Activated gamma-delta T cell (primary cell): ENCODE measurements at places on chromosomes 1 and 21.

GRCh38 chr1:238779716-238780115 is 606.7 kb upstream of the CHRM3 start:
- DNase-seq: no peak

DNA sequence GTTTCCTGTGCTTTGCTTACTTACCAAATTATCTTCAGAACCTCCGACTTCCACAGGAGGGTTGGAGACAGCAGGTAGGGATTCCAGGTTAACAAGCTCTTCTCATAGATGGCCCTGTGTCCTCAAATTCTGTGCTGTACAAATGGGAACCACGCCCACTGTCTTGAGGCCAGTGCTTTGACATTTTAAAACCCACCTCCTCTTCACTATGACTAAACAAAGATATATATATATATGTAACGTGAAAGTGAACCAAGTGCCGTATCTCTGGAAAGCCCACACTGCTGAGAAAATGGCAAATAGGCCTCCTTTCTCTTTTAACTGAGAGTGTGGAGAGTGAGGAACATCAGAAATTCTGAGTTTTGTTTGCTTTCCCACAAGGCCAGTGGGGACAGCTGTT is 99.6 kb downstream of the ZBTB18 start:
- no peak for DNase-seq

GRCh38 chr21:32921632-32922230 is 104.0 kb upstream of the OLIG2 start:
- DNase-seq: peak; percentile 16

GRCh38 chr1:24294716-24295371 is 24.3 kb upstream of the GRHL3 start:
- no peak for DNase-seq

- DNase-seq: no peak
These were observed 44.6 kb upstream of the DR1 start for GRCh38 chr1:93301131-93301530.

- DNase-seq: no peak
These were observed 33.2 kb downstream of the NHLH2 start for GRCh38 chr1:115807723-115808122.

GRCh38 chr1:74908797-74909196 is 175.8 kb downstream of the TYW3 start:
- DNase-seq: no peak

GRCh38 chr1:208332774-208333126 is 88.6 kb upstream of the PLXNA2 start:
- no peak for DNase-seq

DNA sequence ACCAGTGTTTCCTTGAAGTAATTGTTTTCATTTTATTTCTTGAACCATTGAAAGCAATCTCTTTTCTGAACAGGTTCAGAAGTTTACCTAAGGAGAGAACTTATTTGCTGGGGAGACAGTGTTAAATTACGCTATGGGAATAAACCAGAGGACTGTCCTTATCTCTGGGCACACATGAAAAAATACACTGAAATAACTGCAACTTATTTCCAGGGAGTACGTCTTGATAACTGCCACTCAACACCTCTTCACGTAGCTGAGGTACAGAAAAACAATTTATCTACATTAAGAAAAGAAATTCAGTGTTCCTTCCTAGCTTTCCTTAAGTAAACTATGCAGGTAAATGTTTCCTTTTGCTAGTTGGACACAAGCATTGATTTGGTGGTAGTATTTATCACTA is 27.4 kb downstream of the AGL start:
- no peak for DNase-seq

DNA sequence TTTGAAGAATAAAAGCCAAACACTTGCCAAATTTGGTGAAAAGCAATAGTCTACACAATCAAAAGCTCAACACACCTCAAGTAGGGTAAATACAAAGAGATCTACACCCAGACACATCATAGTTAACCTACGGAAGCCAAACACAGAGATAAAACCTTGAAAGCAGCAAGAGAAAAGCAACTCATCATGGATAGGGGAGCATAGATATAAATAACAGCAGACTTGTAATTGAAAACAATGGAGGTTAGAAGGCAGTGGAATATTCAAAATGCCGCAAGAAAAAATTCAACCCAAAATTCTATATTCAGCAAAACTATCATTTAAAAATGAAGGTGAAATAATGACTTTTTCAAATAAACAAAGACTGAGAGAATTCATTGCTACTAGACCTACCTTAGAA is 105.1 kb downstream of the ITSN1 start:
- no peak for DNase-seq

- DNase-seq: no peak
These were observed 97.8 kb downstream of the FMN2 start for GRCh38 chr1:240189386-240189989.

DNA sequence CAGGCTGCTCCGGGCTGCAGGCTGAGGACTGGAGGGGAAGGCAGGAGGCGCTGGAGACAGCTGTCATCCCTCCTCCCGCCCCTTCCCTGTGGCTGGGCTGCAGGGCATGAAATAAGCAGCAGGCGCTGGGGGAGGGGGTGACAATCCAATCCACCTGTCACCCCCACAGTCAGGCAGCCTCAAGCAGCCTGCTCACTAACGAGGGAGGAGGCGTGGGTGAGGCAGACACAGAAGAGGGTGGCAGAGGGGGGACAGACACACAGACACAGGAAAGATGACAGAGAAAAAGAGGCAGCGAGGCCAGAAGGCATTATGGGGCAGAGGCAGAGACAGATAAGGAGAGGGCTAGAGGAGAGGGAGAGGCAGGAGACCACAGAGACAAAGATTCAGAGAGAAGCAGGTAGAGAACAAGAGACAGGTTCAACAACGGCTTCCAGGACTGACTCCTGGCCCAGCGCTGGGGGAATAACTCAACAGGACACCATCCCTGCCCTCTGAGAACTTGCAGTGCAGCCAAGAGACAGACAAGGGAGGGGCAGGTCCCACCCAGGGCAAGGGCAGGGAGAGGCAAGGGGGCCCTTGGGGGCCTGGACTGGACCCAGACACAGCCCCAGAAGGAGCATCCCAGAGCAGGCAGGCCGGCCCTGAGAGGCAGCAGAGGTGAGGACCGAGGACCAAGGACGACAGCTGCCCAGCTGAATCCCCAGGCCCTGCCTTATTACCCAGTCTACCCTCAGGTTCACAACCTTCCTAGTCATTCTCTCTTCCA is 11.2 kb downstream of the MEF2D start:
- DNase-seq: peak; percentile 23

GRCh38 chr1:236492378-236492777 is 31.4 kb upstream of the LGALS8 start:
- DNase-seq: no peak

- DNase-seq: no peak
These were observed 35.8 kb downstream of the PAX7 start for GRCh38 chr1:18666317-18666920.

DNA sequence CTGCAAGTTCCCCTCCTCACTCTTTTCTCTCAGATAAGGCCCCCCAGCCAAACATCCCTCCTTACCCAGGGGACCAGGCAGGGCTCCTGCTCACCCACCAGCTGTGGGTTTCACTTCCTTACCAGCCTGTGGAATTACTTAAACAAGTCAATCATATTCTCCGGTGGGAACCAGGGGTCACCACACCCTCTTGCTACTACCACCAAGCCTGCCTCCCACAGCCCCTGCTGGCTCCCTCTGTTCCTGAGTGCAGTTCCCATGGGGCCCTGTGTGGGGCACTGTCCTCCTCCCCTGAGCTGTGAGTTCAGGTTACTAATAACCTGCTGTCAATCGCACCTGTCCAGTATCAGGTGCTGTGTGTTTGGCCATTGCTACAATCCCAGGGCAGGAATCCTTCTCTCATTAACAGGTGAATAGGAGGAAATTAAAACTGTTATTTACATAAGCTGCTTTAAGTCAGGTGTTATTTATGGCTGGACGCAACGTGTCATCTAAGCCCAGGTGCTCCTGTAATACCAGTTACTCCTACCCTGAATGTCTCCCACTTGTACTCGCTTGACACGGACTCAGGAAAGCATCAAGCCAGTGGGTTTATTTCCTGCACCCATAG is 53.1 kb upstream of the LBR start:
- DNase-seq: no peak

DNA sequence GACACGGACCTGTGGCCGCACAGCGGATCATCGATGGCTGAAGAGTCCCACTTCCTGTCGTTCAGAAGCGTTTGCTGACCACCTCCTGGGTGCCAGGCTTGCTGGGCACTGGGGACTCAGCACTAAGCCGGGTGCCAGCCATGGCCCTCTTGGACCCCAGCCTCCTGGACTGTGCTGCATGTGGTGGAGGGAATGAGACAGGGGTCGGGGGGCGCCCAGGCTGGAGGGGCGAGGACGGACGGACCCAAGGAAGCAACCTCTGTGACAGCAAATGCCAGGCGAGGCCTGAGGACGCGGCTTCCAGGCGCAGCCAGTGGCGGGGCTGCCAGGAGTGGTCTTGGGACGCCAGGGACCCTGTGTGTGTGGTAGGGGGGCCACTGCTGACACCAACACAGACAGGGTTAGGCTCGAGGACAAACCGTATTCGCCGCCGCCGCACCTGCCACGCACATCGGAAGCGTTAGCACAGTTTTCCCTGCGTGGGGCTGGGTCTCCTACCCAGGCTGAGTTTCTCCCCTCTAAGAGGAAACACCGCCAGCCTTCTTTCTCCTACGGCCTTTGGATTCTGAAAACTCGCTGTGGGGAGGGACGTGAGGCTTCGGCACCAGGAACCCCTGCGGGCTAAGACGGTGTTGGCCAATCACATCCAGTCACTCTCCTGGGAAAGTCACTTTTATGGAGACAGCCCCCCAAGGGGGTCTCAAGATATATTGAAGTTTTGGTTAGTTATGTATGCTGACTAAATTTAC is 3.1 kb upstream of the MXRA8 start:
- DNase-seq: no peak

DNA sequence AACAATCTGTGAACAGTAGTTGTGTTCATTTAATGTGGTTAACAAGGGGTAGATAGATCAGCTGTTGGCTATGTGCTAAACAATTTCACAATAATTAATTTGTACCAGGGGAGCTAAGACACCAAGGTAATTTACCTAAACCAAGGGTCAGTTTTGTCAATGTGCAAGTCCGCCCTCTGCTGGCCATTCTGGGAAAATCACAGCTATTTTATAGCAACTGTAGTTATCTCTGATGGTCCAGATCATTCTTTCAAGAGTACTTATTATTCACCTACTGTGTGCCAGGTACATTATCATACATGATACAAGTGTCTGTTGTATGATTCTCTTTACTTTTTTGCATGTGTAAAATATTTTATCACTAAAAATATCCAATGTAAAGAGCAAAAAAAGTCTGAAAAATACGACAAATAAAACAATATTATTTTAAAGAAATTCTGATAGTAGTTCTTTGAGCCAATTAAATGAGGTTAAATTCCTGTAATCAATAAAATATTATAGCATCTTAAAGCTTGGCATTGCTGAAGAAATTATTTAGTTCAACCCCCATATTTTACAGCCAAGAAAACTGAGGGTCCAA is 312.3 kb upstream of the FAM78B start:
- no peak for DNase-seq

DNA sequence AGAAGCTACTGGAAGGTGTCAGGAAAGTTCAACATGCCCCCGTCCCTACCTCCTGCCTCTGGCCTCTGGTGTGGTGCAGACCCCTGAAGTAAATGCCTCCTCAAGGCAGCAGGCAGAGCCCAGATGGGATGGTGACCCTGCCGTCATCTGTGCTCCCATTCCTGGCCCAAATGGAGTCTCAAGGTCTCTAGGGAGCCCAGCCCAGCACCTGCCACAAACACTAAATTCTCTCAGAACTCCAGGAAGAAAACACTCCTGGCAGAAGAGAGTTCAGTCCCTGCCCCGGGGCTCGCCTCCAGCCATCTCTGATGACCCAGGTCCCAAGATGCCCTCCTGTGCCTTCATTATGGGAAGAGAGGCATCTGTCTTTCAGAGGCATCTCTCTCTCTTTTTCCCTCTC is 261.6 kb upstream of the TMEM51 start:
- DNase-seq: no peak

GRCh38 chr1:81296601-81297000 is 504.1 kb upstream of the ADGRL2 start:
- DNase-seq: no peak

DNA sequence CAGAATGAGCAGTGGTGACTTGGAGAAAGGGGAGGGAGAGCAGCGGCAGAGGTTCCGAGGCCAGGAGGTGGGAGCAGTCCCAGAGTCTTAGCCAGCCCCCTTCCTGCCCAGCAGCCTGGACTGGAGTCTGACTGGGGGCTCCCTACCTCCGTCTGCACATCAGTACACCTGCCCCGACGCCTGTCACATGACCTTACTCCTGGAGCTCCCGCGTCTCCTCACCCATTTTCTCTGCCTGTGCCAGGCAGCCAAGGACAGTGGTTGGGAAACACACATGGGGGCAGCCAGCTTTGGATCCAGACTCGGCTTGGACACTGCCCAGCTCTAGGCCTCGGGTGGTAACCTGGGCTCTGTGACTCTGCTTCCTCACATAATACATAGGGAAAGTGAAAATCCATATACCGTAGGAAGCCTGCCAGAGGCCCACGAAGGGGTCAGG is 16.9 kb downstream of the ACTRT2 start:
- DNase-seq: no peak
